Activated CD4-positive, alpha-beta T cell treated with anti-CD3 and anti-CD28 coated beads, Interleukin-2, Interleukin-6, amounts not matched to agents 100 ng/mL and 50 ng/mL, durations not matched to agents 16 hours and 8 hours (primary cell): ENCODE measurements at places on chromosomes 1 and 21.
A peak's percentile ranks its signal among the peaks of the same experiment; 100 is the strongest.

- DNase-seq = no peak
Measured at GRCh38 chr21:35565204-35565611, 495.1 kb downstream of the SETD4 start.

DNA sequence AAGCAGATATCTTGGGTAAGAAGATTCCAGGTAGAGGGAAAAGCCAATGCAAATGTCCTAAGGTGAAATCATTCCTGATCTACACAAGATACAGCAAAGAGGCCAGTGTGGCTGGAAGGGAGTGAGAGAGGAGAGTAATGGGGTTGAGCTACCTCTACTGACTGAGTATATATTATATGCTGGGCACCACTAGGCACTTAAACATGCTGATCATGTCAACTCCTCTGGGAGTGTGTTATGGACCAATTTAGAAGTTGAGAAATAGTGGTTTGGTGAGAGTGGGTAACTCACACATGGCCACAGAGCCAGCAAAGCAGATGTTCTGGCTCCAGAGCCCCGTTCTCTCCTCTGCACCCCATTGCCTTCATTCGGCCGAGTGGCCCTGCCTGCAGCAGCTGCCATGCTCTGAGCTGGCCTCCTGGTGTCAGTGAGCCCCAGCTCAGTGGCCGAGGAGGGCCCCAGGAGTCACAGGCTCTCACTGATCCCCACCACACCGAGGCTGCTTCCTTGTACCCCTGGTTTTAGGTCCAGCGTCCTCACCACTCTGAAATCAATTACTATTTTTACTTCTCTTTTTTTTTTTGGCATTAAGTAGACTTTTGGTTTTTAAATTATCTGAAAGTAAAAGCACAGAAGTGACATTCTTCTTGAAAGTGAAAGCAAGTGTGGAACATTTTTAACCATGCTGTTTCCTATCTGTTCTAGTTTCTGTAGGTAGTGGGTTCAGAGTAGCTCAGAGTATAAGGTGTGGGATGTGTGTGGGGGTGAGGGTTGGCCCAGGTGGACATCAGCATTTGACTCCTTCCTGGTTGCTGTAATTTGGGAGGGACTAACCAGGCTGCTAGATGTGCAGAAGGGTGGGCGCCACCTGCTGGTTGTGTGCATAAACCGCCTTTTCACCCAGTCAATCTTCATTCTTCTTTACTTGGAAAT lies 45.8 kb upstream of the CRNN start:
- peak; percentile 83 for DNase-seq

GRCh38 chr1:14929547-14930246 lies 223.8 kb upstream of the TMEM51 start:
- DNase-seq = no peak

- no peak for DNase-seq
Measured at GRCh38 chr1:225277445-225277844, 150.4 kb downstream of the LBR start.

GRCh38 chr1:44262816-44263567 lies 49.7 kb downstream of the DMAP1 start:
- no peak for DNase-seq

GRCh38 chr1:234260578-234260977 lies 112.7 kb upstream of the COA6 start:
- peak; percentile 57 for DNase-seq

- DNase-seq = no peak
Measured at GRCh38 chr1:184940694-184941409, 33.5 kb downstream of the NIBAN1 start.

DNA sequence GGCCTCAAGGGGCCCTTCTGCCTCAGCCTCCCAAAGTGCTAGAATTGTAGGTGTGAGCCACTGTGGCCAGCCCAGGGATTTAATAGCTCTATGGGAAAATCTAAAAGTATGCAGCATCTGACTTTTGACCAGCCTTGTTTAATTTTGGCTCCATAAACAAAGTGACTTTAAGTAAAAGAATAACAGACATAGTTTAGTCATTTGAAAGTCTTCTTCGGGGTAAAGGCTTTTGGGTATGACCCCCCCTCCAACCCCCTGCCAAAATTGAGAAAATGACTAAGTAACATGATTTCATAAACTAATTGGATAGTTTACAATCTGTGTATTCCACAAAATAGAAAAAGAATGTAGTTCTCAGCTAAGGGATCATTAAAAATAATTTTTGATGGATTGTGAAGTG lies 17.0 kb downstream of the GPBP1L1 start:
- DNase-seq = no peak

DNA sequence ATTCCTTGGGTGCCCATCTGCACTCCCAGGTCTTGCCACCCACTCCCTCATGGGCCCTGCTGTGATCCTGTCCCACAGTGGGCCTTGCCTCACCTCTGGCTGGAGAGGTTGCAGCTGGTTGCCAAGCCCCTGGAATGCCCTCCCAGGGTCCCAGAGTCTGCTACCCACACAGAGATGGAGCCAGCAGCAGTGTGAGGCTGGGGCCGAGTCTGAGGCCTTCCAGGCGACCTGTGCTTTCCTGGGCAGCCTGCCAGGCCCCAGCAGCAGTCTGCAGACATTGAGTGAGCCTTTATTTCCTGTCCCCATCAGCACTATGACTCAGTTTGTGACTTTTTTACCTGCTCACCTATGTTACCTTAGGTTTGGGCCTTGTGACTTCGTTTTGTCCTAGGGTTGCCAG lies 25.0 kb upstream of the TSPAN2 start:
- DNase-seq = no peak

DNA sequence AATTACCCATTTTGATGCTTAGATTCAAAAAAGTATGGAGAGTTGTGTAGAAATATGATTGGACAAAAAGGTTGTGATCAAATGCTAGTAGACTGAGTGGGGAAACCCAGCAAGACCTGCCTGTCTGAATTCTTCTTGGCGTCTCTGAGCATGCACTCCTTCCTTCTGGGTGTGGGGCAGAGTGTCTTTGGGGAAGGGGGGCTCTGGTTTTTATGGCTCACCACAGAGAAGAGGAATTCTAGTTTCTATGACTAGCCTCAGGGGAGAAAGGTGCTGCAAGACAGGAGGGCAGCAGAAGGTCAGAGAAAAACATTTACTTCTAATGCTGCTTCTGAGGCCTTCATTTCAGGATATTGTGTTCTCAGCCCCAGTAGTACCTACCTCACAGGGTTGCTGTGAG lies 33.9 kb upstream of the PIGC start:
- DNase-seq = no peak

GRCh38 chr1:4838231-4838630 lies 183.8 kb downstream of the AJAP1 start:
- no peak for DNase-seq
